AML-193 (cell line): ENCODE measurements at places on chromosomes 3 and 15.

DNA sequence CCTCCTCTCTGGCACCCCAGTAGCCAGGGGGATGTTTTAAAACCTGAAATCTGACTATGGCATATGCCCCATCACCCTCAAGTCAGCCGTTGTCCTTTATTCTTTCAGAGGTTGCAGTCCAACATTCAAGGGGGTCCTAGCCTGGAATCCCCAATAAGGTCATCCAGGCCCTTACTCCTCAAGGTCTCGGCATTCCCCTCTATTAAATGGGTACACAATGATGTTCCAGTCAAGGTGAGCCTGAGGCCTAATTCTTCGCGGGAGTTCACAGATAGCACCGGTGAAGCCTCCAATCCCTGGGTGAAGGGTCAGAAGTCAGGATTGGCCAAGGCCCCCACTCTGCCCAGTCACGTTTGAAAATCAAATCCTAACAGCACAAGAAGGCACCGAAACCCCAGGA, 8.1 kb upstream of the SEMA3F start:
- DNase-seq = no peak

- no peak for DNase-seq
These were observed 92.3 kb upstream of the ADAMTSL3 start for GRCh38 chr15:83561661-83562060.

GRCh38 chr15:89378296-89379151, 43.9 kb upstream of the POLG start:
- no peak for DNase-seq

GRCh38 chr3:161766331-161766730, 269.7 kb downstream of the OTOL1 start:
- DNase-seq = no peak

DNA sequence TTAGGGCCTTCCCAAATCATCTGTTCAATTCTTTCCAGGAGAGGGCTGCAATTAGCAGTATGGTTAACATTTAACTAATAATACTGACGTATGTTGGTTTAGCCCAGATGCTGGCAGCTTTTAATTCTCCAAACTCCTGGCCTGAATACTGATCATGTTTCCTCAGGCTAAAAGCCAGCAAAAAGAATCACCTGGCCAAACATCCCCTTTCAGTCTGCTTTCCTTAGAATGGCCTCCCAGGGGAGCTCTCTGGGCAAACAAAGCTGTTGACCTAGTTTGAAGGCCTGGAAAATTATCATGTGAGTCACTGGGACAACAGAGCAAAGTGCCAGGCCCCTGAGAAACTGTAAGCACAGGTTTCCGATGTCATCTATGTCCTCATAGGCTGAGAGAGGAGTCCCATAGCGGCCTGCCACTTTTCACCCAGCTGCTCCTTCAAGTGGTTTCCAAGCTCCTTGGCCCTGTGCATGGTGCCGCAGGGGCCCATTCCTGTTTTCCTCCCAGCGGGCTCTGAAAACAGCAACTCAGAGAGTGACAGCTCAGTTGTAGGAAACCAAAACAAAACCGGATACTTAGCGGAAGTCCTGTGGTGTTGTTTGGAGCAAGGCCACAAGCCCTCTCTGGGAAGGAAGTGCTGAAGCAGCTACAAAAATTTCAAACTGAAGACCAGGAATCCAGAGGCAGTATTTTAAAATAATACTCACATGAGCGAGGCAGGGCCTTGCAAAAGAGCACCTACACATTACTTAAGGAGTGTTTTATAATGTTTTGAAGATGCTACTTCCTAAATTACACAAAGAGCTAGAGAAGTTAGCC, 36.5 kb upstream of the RAB11A start:
- peak; percentile 97 for DNase-seq

- DNase-seq = no peak
These were observed 44.9 kb downstream of the ATP1B3 start for GRCh38 chr3:141921316-141921715.

DNA sequence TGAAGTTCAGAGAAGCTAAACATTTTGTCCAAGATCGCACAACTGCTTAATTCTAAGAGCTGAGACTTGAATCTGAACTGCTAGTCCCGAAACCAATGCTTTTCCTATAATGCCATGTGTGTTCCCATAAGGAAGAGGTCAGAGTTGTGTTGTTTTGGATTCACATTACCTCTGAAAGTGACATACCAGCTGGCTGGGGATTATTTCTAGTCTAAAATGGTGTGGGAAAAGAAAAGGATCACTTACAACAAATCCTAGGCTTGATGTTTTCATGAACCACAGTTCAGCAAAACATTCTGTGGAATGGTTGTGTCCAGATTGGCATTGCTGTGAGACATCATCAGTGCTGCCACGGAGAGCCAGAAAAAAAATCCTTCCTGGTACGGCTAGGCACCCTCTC, 35.0 kb upstream of the LRRC3B start:
- DNase-seq = no peak

DNA sequence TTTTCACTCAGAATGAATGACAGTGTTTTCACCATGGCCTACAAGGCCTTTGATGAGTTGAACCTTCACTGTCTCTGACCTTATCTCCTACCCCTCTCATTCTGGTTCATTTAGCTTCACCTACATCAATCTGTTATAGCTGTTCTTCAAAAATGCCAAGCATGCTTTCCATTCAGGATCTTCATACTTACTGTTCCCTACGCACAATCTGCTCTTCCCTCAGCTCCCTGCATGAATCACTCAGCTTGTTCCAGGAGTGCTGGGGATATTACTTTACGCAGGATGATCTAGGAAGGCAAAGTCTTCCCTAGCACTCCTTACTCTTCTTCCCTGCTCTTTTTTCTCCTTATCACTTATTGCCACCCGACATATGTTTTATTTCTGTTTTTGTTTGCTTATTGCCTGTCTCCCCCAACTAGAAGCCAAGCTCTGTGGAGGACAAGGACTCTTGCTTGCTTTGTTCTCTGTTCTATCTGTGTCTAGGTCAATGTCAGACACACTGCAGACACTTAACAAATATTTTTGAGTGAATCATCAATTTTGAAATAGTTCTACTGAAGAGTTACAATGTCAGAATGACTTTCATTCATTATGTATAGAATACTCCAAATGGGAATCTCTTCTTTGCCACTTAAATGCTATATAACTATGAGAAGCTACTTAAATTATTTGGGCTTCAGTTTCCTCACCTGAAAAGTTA, 238.3 kb upstream of the FEZF2 start:
- no peak for DNase-seq

- DNase-seq = no peak
These were observed 24.6 kb downstream of the EEFSEC start for GRCh38 chr3:128177865-128178264.

DNA sequence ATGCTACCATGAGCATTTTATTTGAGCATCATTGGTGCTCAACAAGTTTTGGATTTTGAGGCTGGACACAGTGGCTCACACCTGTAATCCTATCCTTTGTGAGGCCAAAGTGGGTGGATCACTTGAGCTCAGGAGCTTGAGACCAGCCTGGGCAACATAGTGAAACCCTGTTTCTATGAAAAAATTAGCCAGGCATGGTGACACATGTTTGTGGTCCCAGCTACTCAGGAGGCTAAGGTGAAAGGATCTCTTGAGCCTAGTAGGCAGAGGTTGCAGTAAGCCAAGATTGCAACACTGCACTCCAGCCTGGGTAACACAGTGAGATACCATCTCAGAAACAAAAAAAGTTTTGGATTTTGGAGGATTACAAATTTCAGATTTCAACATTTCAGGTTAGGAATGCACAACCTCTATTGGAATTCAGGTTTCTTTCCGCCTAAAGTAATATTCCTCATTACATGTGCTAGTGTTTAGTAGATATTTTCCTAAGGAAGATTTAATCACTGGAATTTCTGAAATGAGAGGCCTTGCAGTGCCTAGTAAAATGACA, 27.6 kb downstream of the CNOT10 start:
- no peak for DNase-seq

DNA sequence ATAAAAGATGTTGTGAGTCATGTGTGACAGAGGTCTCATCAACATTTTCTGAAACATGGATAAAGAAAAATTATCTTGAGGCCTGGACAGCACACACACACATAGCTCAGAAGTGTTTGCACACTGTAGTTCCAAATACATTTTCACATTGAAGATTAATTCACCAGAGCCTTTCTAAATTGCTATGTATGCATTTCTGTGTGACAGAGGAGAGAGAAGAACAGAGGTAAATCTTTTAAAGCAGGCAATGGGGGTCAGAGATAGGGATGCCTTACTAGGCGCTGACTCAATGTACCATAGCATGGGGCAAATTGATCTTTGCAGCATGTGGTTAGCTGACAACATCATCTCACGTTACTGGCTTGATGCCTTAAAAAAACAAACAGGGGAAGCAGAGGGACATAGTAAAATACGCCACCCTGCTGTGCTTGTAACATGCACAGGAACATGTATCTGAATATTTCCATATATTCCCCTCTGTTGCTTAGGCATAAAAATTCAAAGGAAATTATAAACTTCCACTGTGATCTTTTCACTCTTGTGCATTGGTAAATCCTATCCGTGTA, 7.7 kb downstream of the POU1F1 start:
- DNase-seq = no peak

GRCh38 chr3:177811112-177811511, 613.8 kb upstream of the TBL1XR1 start:
- peak; percentile 36 for DNase-seq

DNA sequence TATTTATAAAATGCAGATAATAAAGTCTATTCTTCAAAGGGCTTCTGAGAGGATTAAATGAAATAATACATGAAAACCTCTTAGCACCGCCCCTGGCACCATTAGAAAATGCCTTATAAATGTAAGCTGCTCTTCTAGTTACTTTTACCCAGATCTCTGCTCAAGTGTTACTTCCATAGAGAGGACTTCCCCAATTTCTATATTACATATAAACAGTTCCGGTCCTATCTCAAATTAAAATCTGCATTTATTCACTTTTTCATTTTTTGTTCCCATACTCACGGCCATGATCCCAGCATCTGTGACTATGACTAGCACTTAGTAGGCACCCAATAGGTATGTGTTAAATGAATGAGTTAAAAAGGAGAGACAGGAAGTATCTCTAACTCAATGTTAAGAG, 890.9 kb upstream of the CFAP20DC start:
- peak; percentile 73 for DNase-seq

- no peak for DNase-seq
These were observed 55.9 kb upstream of the SLC6A1 start for GRCh38 chr3:10936686-10937085.
